ENCODE measurements at places on chromosomes 4 and X.

DNA sequence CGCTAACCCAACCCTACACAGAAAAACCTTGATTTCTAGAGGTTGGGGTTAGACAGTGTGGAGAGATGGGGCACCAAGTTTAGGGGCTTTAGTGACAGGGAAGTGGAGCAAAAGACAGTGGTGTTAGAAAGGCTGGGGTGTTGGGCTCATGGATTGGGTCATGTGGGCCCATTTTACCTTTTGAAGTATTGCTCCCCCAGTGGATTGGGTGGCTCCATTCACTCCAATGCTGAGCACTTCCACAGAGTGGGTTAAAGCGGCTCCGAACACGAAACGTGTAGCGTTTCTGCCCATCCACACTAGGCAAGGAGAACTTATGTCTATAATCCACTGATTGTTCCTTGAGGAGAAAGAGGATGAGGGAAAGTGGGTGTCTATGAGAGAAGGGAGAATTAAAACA lies 2.3 kb downstream of the IL2RG start:
- DNase-seq: no peak

DNA sequence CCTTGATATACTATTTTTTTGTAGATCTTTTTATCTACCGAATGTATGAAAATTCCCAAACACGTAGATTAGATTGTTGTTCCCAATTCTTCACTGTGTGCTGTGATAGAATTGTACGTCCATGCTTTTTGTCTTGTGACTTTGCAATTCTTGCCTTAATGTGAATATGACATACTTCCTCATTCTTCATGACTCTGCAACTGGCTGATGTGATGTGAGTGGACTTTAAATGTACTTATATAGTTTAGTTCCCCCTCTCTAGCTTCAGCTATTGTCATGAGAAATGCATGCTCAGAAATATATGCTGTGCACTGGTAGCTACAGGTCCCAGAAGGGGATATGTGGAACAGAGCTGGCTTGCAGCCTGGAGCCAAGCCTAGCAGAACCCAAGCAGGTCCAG lies 89.4 kb downstream of the FTHL17 start:
- no peak for DNase-seq

DNA sequence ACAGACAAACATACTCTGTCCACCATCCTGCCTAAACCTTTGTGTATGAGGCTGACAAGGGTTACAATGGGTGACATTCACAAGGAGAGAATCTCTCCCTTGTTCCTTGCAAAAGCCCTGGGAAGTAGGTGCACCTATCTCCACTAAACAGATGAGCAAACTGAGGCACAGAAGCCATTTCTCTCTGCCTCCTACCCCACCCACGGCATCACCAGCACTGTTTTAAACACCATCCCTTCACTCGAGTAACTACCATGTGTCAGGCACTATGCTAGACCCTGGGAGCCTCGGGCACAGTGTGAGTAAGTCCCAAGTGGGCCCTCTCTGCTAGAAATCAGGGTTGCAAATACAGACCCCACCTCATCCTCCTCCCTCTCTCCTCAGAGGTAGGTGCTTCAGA lies 899 bp downstream of the LYAR start:
- no peak for DNase-seq

DNA sequence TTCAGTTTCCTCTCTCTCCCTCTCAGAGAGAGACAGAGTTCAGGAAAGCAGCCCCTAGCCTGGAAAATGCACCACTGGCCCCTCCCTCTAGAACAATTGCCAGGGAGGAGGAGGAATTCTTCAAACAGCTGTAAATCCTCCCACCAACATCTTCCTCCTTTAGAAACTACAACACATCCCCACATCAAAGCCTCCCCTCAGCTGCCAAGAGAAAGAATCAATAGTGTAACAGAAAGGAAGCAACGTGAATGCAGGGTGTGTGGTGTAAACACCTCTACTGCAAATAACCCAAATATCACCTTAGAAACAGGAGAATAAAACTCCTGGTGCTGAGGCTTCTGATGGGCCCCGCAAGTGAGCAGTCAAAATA lies 249.9 kb upstream of the GATB start:
- no peak for DNase-seq

- DNase-seq: no peak
Observed at GRCh38 chr4:189032606-189033338, 893.5 kb downstream of the TRIML1 start.

GRCh38 chr4:140635606-140636005 lies 66.8 kb upstream of the UCP1 start:
- DNase-seq: no peak

DNA sequence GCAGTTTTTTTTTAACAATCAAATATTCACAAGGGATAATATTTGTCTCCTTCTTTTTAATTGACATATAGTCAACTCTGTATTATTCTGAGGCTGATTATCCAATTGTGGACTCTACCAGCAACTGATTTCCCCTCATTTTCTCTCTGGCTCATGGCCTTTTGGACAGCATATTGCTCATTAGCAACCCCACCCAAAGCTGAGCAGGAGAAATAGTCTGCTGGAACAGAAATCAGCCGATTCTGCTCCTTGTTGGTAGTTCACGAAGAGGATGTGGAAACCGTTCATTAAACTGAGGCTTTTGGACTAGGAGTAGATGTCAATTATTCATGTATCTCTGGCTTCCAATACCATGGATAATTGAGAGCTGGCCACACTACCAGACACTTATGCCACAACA lies 428.4 kb upstream of the INTU start:
- DNase-seq: no peak

GRCh38 chrX:114766541-114766940 lies 182.7 kb downstream of the HTR2C start:
- DNase-seq: no peak
